ENCODE measurements at places on chromosomes 5 and 9.

- DNase-seq = no peak
These were observed 137.7 kb downstream of the PRELID2 start for GRCh38 chr5:145697251-145697990.

- DNase-seq = no peak
These were observed 15.2 kb downstream of the EHMT1 start for GRCh38 chr9:137634016-137634415.

DNA sequence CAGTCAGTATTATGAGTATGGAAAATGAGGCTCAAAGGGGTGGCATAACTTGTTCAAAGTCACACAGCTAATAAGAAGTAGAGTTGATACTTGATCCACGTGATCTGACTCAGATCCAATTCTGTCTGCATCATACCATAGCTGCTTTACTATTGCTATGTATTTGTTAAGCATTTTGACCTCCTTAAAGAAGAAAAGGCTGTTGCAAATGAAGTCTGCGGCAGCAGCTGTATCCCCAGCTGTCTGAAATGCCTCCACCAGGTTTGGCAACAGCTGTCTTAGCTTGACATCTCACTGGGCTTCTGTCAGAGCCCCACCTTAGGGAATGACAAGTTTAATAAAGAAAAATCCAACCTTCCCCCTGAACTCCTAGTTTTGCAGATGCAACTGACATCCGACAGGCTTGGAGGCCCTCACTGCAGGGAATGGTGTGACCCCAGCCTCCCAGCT lies 75.6 kb upstream of the SLC44A1 start:
- DNase-seq = no peak

DNA sequence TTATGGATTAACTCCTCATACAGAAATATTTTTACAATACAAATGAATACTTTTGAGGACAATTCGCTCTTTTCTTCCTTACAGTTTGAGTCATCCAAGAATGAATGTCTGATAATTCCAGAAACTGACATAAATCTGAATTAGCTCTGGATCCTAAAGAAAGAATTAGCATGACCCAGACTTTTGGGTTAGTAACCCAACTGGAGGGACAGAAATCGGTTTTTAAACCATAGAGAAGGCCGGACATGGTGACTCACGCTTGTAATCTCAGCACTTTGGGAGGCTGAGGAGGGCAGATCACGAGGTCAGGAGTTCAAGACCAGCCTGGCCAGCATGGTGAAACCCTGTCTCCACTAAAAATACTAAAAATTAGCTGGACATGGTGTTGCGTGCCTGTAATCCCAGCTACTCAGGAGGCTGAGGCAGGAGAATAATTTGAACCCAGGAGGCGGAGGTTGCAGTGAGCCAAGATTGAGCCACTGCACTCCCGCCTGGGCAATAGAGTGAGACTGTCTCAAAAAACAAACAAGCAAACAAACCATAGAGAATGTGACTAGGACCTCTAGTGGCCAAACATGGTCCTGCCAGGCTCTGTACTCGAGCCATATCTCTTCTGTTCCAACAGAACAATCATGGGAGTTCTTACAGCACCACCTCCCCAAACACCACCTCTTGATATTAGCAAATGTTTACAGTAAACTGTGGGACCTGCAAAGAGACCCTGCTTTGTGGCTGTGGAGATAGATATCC lies 44.8 kb downstream of the LURAP1L start:
- no peak for DNase-seq

All from cortex of kidney (tissue), 1 donor.